Activated effector memory CD4-positive, alpha-beta T cell treated with Interleukin-2 at 50 U/mL for 16 hours (primary cell): ENCODE measurements at places on chromosomes 3 and 15.

DNA sequence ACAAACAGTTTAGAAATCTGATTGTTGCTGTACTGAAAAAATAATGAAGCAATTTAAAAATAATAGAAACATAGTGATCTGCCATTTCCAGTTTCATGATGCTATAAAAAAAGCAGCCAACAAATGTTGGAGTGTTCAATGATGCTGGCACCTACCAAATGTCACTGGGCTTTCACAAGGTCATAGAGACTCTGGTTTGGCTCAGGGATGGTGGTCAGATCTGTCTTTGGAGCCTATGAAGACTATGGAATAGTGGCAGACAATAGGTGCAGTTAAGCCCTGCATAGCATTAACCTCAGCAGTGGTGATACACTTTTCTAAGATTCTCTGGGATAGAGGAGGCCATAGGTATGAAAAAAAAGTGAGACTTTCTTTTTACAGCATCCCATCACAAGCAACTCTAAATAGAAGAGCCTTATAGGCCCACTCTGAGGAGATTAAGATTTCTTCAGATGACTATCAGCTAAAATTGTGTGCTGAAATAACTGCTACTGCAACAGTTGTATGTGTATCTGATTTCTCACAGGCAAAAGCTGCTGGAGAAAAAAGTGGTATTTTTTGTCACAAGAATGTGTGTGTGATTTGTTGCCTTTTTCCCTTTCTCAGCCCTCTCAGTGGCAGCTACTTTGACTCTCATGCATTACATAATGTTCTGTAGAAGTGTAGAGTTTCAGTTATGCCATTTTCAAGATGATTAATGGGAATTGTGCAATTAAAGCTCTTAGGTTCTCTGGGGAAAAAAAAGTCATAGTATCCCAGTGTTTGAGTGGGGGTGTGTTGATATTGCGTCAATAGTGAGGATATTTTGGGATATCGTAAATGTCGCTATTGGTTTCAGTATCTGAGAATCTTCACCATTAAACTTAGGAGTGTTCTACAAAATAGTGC lies 137.4 kb downstream of the MBNL1 start:
- no peak for DNase-seq

DNA sequence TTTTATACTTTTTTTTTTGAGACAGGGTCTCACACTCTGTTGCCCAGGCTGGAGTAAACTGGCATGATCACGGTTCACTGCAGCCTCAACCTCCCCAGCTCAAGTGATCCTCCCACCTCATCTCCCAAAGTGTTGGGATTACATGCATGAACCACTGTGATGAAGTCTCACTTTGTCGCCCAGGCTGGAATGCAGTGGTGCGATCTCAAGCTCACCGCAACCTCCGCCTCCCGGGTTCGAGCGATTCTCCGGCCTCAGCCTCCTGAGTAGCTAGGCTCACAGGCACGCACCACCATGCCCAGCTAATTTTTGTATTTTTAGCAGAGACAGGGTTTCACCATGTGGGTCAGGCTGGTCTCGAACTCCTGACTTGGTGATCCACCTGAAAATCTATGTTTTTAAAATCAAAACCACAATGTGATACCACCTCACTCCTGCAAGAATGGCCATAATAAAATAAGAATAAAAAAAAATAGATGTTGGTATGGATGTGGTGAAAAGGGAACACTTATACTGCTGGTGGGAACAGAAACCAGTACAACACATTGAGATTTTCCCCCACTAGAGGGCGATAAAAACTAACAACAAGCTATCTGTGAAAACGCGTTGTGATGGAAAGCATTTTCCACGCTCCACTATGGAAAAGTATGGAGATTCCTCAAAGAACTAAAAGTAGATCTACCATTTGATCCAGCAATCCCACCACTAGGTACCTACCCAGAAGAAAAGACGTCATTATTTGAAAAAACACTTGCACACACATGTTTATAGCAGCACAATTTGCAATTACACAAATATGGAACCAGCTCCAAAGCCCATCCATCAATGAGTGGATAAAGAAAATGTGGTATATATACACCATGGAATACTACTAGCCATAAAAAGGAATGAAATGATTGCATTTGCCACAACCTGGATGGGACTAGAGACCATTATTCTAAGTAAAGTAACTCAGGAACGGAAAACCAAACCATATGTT lies 26.8 kb upstream of the OCA2 start:
- no peak for DNase-seq

GRCh38 chr3:169266351-169266750 lies 397.2 kb downstream of the MECOM start:
- DNase-seq: no peak

- DNase-seq: no peak
Measured at GRCh38 chr3:77513542-77513941, 473.6 kb downstream of the ROBO2 start.

- DNase-seq: no peak
Measured at GRCh38 chr3:150806185-150806835, 43.3 kb upstream of the SIAH2 start.

DNA sequence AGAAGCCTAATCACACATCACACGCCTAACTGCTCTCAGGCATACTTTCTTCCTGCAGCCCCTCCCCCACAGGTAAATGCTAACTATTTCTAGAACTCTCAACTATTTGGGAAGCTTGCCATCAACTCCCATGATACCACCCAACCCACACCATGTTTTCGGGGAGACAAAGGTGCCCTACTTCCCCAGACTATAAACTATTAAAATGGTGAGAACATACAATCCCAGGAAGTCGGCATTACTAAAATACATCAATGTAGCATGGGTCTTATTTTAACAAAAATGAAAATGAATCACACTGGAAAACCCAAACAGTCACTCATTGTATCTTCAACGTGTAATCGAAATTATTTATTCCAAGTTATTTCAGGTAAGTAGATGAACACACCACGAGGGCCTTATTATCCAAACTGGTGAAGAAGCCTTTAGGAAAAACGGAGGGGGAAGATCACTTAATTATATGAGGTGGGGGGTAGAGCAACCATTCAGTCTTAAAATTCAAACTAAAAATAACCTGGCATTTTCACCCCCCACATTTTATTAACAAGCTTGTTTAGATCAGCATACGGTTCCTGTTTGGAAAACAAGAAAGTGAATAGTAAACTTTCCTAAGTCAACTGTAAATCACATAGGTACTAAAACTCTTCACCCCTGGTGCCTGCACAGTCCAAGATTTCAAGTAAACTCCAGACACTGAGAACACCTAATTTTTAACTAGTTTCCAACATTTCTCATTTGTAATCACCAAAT lies 1.9 kb downstream of the TBL1XR1 start:
- DNase-seq: no peak

GRCh38 chr3:184546252-184546651 lies 15.3 kb upstream of the EPHB3 start:
- no peak for DNase-seq

DNA sequence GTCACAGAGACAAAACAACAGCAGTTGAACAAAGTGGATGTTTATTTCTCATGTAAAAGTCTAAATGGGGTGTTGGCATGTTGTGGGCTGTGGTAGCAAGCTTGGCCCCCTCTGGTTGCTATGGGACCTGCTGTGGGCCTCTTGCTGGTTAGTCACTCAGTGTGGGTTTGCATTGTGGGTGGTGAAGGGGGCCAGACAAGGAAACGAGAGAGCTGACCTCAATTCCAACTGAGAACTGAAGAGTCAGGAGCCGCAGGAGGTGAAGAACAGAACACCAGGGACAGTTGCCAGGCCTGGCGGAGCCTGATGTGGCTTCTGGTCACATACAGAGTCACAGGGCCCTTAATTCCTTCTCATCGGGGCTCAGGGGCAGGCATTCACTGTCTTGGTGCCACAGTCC lies 1.9 kb upstream of the ADPGK start:
- peak; percentile 48 for DNase-seq

DNA sequence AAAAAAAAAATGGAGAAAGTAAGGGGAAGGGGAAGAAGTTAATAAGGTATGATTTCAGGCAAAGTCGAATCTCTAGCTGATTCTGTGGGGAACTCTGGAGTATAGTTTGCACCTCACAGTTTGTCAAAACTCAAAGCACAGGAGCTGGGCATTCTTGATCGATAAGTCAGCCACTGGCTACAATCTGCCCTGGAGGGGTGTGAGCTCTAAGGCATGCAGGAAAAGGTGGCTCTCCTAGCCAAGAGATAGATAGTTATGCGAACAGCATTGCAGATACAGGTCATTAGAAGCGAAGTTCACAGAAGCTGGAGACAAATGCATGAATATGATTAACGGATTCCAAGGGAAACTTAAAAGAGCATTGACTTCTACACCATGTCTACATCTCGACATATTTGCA lies 952.6 kb downstream of the AGBL1 start:
- DNase-seq: no peak

DNA sequence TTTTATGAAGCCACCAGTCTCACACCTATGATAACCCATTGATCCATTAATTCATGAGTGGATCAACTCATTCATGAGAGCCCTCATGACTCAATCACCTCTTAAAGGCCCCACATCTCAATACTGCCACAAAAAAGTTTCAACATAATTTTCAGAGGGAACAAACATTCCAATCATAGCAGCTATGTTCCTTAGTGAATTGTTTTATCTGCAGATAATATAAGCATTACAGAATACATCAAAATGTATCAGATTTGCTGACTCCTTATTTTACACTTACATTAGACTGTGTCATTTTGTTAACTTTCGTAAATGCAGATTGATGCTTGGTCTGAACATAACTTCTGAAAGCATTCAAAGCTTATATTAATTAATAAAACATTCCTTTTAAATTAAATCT lies 155.3 kb upstream of the MBNL1 start:
- DNase-seq: no peak
